ENCODE measurements at places on chromosomes 2 and 18. TPM values are rescaled to one million over a fixed set of nuclear protein-coding genes. Genes with fewer than 3 reads are reported as not detected.

DNA sequence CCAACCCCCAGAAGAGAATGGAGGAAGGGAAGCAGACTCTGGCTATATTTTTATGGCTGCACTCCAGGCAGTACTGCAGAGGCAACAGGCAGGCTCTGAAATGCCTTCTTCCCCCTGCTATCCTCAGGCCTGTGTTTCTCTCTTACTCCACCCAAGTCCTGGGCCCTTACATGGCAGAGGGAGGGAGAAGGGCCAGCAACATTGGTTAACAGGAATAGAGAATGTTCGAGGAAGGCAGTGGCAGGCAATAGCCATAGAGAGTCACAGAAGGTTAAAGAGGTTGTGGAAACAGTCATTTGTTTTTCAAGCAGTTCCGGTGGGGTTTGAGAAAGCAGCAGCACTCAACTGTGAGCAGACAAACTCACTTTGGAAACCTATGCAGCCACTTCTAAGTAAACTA lies 15.1 kb upstream of the DARS1 start:
- DNase-seq = no peak

- DNase-seq = no peak
Observed at GRCh38 chr2:239285932-239286230, 114.9 kb downstream of the HDAC4 start.

- no peak for DNase-seq
Observed at GRCh38 chr2:47076126-47076506, 79.0 kb downstream of the STPG4 start.

DNA sequence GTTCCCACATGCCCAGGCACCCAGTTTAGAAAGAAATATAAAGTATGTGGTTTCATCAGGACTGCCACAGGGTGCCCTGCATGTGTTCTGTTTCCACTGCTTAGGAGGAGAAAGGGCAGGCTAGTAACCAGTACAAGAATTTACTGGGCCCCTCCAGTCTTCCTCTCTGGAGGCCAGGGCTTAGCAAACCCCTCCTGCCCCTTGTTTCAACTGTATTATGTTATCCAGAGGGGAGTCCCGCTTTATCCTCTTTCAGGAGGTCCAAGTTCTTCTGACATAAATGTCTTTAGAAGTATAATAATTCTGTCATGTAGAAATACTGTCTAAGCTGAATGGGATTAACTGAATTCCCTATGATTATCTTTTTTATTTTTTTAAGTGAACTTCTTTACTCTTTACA lies 132.1 kb downstream of the WDSUB1 start:
- DNase-seq = no peak

The ZNF638 gene
- total RNA-seq = 123 TPM

Data from fibroblast of the aortic adventitia (primary cell).